ENCODE measurements at places on chromosomes 2 and 18.

- no peak for DNase-seq
Measured at GRCh38 chr18:741931-742512, 29.6 kb upstream of the ENOSF1 start.

- no peak for DNase-seq
Measured at GRCh38 chr2:56287974-56288373, 104.2 kb downstream of the CCDC85A start.

GRCh38 chr2:16257322-16258028, 317.1 kb downstream of the MYCN start:
- no peak for DNase-seq

- DNase-seq = no peak
Measured at GRCh38 chr2:191128172-191128910, 22.5 kb downstream of the STAT4 start.

DNA sequence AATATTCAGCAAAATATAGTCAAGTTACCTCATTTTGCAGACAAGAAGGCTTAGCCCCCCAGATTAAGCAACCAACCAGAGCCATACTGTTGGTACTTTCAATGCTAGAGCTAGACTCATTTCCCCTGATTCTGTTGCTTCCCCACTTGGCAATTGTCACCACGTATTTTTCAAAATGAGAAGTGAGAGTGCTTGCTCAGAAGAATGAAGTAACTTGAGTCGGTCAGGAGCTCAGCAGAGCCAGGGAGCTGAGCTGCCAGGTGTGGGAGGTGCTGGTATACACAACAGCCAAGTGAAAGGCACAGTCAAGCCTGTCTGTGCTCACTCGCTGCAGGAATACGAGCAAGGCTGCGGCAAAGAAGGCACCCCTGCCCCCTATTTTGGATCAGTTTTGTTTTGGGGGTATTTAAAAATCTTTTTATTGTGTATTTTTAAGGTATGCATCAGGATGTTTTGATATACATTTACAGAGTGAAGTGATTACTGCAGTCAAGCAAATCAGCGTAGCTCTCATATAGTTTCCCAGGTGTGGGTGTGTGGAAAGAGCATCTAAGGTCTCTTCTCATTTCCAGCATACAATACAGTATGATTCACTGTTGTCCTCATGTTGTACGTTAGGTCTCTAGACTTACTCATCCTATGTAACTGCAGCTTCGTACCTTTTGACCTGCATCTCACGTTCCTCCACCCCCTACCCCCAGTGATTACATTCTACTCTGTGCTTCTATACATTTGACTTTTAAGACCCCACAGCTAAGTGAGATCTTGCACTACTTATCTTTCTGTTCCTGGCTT, 62.4 kb downstream of the MRPS9 start:
- no peak for DNase-seq

GRCh38 chr2:195667974-195668373, 10.9 kb downstream of the SLC39A10 start:
- no peak for DNase-seq

DNA sequence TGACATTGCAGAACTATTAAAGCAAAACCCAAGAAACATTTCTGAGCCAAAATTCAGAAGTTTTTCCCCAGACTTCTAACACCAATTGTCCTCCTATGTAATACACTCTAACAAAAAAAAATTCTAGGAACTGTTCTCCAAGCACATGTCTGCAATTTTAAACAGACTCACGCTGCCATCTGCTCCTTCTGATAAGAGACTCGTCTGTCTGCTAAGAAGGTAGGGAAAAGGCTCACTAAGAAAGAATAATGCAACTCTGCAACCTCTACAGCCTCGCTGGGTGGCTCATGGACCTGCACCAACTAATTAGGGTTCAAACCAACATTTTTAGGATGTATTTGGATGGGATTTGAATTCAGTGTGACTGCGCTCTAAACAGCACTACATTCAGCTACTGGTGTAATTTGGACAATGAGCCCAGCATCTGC, 366.5 kb downstream of the DSC3 start:
- no peak for DNase-seq

DNA sequence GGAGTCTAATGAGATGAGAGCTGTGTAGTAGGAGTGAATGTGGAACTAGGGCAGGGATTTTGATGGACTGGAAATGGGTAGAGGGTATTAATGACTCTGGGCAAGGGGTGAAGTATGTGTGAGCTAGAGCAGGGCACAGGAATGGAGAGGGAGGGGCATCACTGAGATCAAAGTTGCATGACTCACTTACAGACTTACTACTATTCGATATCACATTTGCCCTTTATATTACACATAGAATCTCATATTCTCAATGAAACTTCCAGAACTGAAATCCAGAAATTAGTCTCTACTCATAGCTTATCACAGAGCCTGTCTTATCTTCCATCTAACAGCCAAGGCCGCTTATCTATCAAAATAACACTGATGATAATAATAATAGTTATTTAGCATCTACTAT, 20.0 kb upstream of the ITGB6 start:
- DNase-seq = no peak
